ENCODE measurements at places on chromosomes 4 and X.

DNA sequence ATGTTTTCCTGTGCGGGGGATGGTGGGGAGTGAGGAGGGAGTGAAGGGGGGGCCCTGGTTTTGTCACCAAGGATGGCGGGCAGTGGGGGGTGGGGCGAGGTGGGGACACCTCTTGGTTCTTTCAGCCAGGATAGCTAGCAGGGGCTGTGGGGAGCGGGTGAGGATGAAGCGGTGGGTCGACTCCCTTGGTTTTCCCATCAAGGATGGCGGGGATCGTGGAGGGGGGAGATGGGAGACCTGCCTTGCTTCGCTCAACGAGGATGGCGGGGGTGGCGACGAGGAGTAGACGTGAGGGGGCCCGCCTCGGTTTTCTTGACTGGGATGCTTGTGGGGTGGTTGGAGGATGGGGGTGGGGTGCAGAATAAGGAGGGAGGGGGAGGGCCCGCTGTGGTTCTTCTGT is 643 bp downstream of the FHL1 start:
- no peak for DNase-seq

GRCh38 chrX:26851981-26852380 is 611.2 kb downstream of the PPP4R3C start:
- no peak for DNase-seq

- no peak for DNase-seq
Measured at GRCh38 chr4:3304831-3305609, 12.2 kb downstream of the RGS12 start.

- DNase-seq: peak; percentile 67
Measured at GRCh38 chr4:40621592-40622512, 7.8 kb downstream of the RBM47 start.

DNA sequence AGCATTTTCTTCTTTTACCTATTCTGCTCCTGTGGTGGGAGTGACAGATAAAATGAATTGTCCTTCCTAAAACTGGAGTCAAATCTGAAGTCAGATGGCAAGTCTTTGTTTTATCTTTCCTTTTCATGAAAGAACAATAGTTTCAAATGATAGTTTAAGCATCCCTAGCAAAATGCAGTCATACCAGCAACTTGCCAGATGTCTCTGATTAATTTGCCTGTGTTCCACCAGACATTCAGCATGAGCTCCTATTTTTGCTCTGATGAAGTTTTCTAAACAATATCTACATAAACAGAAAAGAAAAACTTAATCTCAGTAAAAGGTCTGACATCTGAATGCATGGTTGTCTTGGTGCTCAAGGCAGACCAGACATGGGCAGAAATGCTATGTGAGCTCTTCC is 15.2 kb downstream of the PRKG2 start:
- DNase-seq: no peak

GRCh38 chrX:13177921-13178566 is 133.6 kb upstream of the FAM9C start:
- no peak for DNase-seq

DNA sequence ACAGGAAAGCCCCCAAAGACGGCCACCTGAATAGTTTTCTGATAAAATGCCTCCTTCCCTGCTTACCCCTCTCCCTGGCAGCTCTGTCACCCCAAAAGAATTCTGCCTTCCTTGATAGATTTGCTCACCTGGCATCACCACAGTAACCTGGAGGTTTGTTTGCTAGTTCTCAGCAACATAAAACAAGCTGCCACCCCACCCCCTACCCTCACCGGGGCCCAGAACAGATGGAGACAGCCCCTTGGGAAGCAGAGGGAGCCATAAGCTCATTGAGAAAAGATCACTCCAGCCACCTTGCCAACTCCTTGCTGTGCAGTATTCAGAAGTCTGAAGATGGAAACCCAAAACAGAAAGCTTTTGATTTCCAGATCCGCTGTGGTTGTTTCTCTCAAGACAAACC is 108.6 kb downstream of the DHX15 start:
- no peak for DNase-seq

- DNase-seq: no peak
Measured at GRCh38 chr4:42638321-42638720, 18.6 kb downstream of the ATP8A1 start.

GRCh38 chr4:180141734-180142133 is 2101.5 kb upstream of the TENM3 start:
- DNase-seq: no peak

DNA sequence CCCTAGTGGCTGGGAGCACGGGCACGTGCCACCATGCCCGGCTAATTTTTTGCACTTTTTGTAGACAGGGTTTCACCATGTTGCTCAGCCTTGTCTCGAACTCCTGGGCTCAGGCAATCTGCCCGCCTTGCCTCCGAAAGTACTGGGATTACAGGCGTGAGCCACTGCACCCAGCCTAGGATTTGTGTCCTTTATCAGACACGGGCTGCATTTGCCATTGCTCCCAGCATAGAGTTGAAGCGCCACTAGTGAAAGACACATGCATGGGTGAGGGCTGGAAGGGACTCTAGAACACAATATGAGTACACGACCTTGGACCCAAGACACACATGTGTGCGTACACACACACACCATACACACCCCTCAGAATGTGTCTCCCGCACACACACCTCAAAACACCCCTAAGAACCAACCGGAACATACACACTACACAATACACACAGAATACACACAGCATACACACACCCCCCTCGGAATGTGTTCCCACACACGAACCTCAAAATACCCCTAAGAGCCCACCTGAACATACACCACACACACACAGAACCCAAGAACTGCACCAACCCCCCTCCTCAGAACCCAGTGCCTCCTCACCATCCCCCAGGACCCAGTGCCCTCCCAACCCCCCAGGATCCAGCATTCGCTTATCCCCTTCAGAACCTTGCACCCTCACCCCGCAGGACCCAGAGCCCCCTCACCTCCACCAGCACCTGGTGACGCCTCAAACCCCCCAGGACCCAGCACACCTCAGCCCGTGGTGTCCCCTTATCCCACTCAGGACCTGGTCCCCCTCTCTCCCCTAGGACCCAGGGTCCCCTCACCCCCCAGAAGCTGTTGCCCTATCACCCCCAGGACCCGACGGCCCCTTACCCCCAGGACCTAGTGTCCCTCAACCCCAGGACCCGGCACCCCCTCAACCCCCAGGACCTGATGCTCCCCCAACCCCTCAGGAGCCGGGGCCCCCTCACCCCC is 1.0 kb downstream of the TNIP2 start:
- DNase-seq: no peak

- no peak for DNase-seq
Measured at GRCh38 chrX:129609395-129609794, 45.4 kb downstream of the APLN start.

Measured in gastrocnemius medialis (tissue), 4 donors.